ENCODE measurements at places on chromosomes 2 and 18. TPM values are rescaled to one million over a fixed set of nuclear protein-coding genes. Genes with fewer than 3 reads are reported as not detected.

Gene MAL
- 171 TPM for total RNA-seq

- H3K4me3 ChIP-seq = peak overlapping the region; percentile 23
- peaks cover 19% of the 10 kb centered on the region for H3K4me1 ChIP-seq
- DNase-seq = peak; percentile 76
These were observed 22.6 kb downstream of the FER1L5 start for GRCh38 chr2:96665083-96665569.

- no peak overlapping the region for H3K4me3 ChIP-seq
- no peak for DNase-seq
- H3K27ac ChIP-seq = no peak overlapping the region
- no peaks in the 10 kb centered on the region for H3K36me3 ChIP-seq
- H3K27me3 ChIP-seq = no peaks in the 10 kb centered on the region
- H3K4me1 ChIP-seq = no peaks in the 10 kb centered on the region
These were observed 98.7 kb upstream of the MGAT5 start for GRCh38 chr2:134155134-134155533.

- H3K27ac ChIP-seq = no peak overlapping the region
- H3K36me3 ChIP-seq = no peaks in the 10 kb centered on the region
- H3K4me1 ChIP-seq = peaks cover 11% of the 10 kb centered on the region
- DNase-seq = no peak
- H3K27me3 ChIP-seq = no peaks in the 10 kb centered on the region
- no peak overlapping the region for H3K4me3 ChIP-seq
These were observed 31.4 kb downstream of the ANO7 start for GRCh38 chr2:241219856-241220356.

DNA sequence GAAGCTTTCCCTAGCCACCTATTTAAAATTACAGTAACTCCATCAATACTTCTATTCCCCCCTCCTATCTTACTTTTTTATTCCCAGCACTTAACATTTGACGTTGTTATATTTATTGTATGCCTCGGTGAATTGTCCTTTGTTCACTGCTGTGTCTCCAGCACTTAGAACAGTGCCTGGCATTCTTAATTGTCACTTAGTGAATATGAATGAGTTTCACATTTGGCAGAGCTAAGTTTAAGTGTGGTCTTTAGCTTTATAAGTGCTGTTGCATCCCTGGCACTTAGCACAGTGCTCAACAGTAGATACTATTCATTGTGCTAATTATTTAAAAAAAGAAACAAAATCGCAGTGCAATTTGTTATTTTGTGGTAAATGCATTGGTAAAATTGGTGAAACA lies 1.7 kb downstream of the RMP24 start:
- no peak for DNase-seq
- peaks cover 17% of the 10 kb centered on the region for H3K4me1 ChIP-seq
- no peak overlapping the region for H3K27ac ChIP-seq
- peaks cover 6% of the 10 kb centered on the region for H3K36me3 ChIP-seq
- no peaks in the 10 kb centered on the region for H3K27me3 ChIP-seq
- H3K4me3 ChIP-seq = no peak overlapping the region

Gene INO80C
- 23.9 TPM for total RNA-seq

- H3K27me3 ChIP-seq = no peaks in the 10 kb centered on the region
- H3K4me3 ChIP-seq = no peak overlapping the region
- no peaks in the 10 kb centered on the region for H3K4me1 ChIP-seq
- no peak overlapping the region for H3K27ac ChIP-seq
These were observed 76.2 kb downstream of the MOGAT1 start for GRCh38 chr2:222747526-222748160.

DNA sequence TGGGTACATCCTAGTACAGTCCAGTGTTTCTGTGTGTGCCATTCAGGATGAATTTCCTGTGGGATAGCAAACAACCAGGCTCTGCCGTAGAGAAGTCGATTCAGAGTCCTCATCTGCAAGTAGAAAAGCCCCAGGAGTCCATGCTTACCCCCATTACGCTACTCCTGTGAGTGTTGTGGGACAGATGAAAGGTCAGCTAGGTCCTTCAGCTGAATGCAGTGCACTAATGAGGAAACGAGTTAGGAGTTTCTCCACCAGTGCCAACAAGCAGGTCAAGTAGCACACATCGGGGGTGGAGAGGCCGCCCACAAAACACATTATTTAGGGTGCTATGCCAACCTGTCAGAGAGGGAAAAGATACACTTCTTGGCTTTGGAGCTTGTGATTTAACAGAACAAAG lies 2.5 kb upstream of the GPR39 start:
- H3K36me3 ChIP-seq = no peaks in the 10 kb centered on the region
- H3K27me3 ChIP-seq = no peaks in the 10 kb centered on the region
- DNase-seq = no peak
- H3K27ac ChIP-seq = peak overlapping the region; percentile 95
- no peak overlapping the region for H3K4me3 ChIP-seq
- H3K4me1 ChIP-seq = peaks cover 28% of the 10 kb centered on the region
